ENCODE measurements at places on chromosomes 16 and 17. TPM values are rescaled to one million over a fixed set of nuclear protein-coding genes. Genes with fewer than 3 reads are reported as not detected.

The RSL1D1 gene
- 69.8 TPM for total RNA-seq

The ARL5C gene
- under 0.01 TPM for total RNA-seq

The ASB16 gene
- total RNA-seq: 0.13 TPM

The TM4SF5 gene
- total RNA-seq: not detected

The KRTAP2-3 gene
- total RNA-seq: not detected

The VTN gene
- 0.53 TPM for total RNA-seq

The OR2C1 gene
- total RNA-seq: 0.26 TPM

The NPIPB6 gene
- total RNA-seq: 1.2 TPM

The C16orf89 gene
- total RNA-seq: 1.4 TPM

The KRT12 gene
- total RNA-seq: not detected

The DPEP1 gene
- total RNA-seq: not detected

The KLHL10 gene
- not detected for total RNA-seq

The FTSJ3 gene
- total RNA-seq: 47.4 TPM

The KRT32 gene
- not detected for total RNA-seq

The TBC1D3I gene
- not detected for total RNA-seq
